ENCODE measurements at places on chromosomes 13 and 19.

DNA sequence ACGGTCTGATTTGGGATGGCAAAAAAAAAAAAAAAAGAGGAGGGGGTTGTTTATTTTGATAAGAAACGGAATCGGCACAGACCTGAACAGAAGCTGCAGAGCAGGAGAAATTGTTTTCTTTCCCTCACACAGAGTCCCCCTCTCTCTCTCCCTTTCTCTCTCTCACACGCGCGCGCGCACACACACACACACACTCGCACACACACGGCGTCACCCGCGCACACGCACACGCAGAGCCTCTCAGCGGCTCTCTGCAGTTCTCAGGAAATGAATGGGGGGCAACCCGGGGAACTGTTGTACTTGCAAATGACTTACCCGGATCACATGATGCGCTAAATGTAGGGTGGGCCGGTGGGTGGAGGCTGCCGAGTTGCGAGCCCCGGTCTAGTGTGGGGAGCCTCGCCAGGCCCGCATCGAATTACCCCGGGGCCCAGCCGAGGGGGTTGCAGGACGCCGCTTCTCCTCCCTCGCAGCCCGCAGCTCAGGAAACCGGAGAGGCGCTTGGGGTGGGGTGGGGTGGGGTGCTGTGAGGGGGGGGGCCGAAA, 475 bp downstream of the KLF12 start:
- DNase-seq, result peak; percentile 84

DNA sequence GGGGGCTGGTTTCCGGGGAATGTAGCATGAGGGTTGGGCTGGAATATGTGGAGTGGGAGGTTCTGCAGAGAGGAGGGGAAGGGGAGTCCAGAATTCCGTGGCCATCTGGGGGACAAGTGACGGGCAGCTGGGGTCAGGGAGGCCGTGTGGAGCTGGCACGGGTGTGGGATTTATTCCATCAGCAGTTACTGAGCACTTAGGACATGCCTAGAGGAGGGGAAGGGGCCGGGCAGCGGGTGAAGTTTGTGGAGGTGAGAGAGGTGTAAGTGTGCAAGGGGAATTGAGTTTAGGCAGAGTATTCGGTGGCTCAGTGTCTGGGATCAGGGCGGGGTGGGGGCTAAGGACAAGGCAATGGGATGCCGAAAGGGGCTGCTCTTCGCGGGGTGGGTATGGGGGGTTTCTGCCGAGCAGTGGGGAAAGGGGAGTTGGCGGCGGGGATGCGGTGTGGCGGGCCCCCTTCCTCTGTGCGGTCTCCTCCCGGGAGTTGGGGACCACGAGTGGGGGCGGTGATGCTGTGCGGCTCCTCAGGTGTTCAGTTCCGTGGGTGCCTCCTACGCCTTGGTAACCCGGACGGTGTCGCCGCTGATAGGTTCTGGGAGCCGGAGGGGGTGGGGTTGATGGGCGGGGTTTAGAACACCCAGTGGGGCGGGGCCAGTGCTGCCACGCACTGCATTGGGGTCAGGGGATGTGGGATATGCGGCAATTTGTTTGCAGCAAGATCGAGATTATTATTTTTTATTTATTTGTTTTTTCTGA, 5.4 kb downstream of the CCDC61 start:
- DNase-seq, result peak; percentile 83

GRCh38 chr13:27110056-27110746, 61.4 kb downstream of the USP12 start:
- DNase-seq, result no peak

DNA sequence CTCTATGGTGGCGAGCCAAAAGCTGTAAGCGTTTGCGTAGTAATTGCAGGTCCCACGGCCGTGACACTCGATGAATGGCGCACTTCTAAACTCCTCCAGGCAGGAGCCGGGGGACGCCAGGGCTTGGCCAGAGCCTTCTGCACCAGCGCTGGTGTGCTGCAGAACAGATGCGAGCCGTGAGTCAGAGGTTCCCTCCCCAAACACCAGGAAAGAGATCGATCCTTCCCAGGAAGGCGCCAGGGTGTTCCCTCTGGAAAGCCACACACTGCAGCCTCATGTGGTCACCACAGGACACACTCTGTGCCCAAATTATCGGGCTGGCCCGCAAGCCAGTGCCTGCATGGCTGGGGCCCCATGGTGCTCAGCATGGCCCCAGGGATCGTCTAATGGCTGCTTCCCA, 154.6 kb downstream of the COL4A1 start:
- no peak for DNase-seq

DNA sequence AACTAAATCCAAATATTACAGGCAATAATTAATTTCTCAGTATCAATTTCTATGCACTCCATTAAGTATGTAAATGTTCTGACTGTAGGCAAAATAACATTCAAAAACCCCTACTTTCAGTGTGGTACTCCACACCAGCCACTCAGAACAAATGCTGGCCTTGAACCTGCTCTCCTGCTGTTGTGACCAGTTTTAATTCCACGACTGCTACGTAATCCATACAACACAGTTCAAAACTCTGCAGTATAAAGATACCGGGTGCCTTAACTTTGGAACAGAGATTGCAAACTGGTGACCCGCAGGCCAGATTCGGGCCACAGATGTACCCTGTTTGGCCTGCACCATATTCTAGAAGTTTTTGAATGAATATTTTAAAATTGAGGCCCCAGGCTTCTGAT, 30.4 kb downstream of the COL4A1 start:
- DNase-seq, result no peak

DNA sequence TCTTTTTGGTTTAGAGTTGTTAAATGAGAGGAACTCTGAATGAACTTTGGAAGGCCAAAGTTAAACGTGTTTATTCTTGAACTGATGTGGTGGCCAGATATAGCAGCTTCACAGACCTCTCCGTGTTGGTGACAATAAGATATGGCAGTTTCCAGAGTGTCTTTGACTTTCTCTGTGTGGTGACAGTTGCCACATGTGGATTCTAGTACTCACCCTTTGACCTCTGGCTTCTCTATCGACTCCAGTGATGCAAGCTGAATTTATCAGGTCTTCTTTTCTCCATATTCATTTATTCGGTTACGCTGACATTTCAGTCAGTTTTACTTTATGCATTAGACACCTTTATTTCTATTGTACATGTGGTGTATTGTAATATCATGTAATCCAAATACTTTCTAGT, 1469.5 kb downstream of the SLITRK1 start:
- no peak for DNase-seq

DNA sequence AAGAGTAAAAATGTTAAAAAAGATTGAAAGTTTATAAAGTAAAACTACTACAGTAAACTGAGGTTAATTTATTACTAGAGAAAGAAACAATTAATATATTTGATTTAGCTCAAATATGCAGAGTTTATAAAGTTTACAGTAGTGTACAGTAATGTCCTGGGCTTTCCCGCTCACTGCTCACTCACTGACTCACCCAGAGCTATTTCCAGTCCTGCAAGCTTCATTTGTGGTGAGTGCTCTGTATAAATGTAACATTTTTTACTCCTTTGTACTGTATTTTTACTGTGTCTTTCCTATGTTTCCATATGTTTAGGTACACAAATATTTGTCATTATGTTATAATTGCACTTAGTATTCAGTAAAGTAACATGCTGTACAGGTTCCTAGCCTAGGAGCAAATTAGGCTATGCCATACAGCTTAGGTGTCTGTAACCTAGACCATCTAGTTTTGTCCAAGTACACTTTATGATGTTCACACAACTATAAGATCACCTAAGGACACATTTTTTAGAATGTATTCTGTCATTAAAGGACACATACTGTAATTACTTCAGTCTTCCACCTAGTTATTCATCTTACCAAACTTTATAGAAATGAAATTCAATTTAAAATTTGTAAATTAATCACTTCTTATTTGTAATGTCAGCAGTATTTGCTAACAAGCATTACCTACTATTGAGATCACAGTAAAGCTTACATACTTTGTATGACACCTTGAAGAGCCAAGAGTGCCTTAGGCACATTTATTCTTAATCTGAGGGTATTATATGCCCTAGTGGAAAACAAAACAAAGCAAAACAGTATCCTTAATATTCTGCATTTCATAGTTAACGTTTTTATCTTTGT, 683.4 kb downstream of the PCDH9 start:
- no peak for DNase-seq

- no peak for DNase-seq
Measured at GRCh38 chr13:30192320-30193093, 114.8 kb downstream of the KATNAL1 start.

DNA sequence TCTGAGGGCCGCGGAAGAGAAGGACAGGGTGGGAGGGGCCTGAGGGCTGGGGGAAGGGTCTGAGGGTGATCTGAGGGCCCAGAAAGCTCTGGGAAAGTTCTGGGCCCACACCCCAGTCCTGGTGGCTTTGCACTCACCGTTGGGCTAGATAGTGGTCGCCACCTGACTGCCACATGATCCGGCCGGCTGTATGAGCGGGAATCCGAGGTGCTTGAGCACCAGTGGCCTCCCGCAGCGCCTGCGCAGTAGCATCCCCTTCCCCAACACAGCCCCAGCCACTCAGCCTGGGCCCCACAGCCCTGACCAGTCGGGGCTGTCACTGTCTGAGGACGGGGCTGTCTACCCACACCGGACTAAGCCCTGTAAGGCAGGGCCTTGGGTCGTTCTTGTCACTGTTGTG, 15.0 kb downstream of the PRODH2 start:
- DNase-seq, result peak; percentile 67

GRCh38 chr13:58884353-58885209, 1253.0 kb downstream of the PCDH17 start:
- no peak for DNase-seq

DNA sequence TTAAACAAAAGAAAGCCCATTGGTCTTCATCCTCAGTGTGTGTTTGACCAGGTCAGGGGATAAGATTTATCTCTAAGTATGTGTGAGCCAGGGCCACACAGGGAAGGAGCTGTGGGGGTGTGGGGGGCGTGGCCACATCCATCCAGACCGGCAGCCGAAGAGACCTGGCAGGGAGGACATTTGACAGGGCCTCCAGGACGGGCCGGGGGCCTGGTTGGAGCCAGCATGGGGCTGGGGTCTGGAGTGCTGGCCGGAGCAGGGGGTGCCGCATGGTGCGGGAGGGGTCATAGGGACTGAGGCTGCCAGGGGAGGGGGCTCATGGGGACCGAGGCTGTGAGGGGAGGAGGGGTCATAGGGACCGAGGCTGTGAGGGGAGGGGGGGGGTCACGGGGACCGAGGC, 20.4 kb upstream of the GNA15 start:
- DNase-seq, result no peak

All from upper lobe of right lung (tissue), 1 donor.